ENCODE measurements at places on chromosomes 4 and X.

- H3K27ac ChIP-seq = no peak overlapping the region
- no peaks in the 10 kb centered on the region for H3K36me3 ChIP-seq
- no peaks in the 10 kb centered on the region for H3K27me3 ChIP-seq
- H3K4me1 ChIP-seq = no peaks in the 10 kb centered on the region
These were observed 1039.1 kb upstream of the TENM3 start for GRCh38 chr4:181204109-181204508.

- no peak for DNase-seq
- no peaks in the 10 kb centered on the region for H3K36me3 ChIP-seq
- no peaks in the 10 kb centered on the region for H3K27me3 ChIP-seq
- H3K4me3 ChIP-seq = peak overlapping the region; percentile 53
- no peak overlapping the region for H3K27ac ChIP-seq
- peaks cover 26% of the 10 kb centered on the region for H3K4me1 ChIP-seq
These were observed 148.9 kb downstream of the MAML3 start for GRCh38 chr4:140004922-140005627.

- no peaks in the 10 kb centered on the region for H3K4me1 ChIP-seq
- no peak overlapping the region for H3K4me3 ChIP-seq
- DNase-seq = no peak
- no peaks in the 10 kb centered on the region for H3K27me3 ChIP-seq
- no peak overlapping the region for H3K27ac ChIP-seq
These were observed 27.4 kb upstream of the ARX start for GRCh38 chrX:25043192-25043591.

GRCh38 chrX:11190745-11191510 lies 79.8 kb downstream of the HCCS start:
- no peaks in the 10 kb centered on the region for H3K36me3 ChIP-seq
- no peak for DNase-seq
- no peaks in the 10 kb centered on the region for H3K4me1 ChIP-seq

DNA sequence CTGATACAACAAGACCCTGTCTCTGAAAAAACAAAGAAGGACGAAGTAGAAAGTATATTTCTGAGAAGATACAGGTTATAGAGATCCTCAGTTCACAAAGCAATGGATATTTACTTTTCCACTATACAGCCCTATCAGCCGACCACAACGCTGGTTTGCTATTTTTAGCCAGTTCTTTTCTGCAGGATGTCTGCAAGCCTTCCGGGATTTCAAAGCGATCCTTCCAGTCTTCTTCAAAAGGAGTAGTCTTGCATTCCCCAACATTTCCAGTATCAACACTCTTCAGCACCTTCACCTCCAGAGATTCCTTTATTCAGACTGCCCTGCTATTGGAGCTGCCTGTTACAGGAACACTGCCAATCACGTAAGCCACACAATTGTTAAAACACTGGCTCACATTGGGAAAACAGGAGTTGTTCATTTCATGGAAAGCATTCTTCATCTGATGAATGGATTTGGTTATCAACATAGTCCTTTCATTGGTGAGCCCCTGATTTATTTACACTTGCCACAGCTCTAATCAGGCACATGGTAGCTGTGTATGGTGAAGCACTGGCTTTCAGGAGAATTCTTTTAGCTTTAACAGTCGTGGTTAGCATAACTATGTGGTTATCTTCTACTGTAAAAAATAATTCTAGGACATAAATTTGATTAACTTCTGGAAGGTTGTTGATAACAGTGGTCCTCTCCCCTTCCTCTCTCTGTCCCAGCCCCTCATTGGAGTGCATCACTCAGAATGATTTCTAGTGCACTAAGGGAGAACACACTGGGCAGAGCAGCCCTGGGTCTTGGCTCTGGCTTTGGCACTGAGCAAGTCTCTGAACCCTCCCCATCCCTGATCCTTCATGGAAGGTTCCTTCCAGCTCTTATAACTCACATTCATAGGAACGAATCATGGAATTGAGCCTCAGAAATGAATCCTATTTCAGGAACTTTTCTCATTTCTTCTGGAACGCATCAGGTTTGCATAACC lies 109.9 kb upstream of the SORBS2 start:
- no peaks in the 10 kb centered on the region for H3K27me3 ChIP-seq
- H3K4me1 ChIP-seq = no peaks in the 10 kb centered on the region
- H3K4me3 ChIP-seq = no peak overlapping the region
- H3K27ac ChIP-seq = no peak overlapping the region

DNA sequence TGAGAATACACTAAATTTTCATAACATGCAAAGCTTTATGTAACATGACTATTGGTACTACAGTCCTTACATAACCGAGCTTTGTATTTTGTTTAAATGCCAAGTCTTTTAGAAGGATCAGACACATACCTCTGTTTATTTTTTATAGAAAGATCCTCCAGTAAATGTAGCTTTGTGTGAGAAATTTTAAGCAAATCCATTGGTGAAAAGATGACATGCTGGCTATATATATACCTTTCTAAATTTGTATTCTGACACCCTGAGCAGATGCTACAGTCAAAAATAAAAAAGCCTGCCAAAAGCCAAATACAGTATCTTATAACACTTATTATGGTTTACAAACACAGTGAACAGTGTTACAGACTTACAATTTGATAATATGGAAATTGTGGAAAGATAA lies at the start of gene YIPF7:
Gene YIPF7, minus strand, starts transcription at position 201 of the 400 bp plus-strand sequence. CDS start 1,525 bp downstream, outside the sequence.
- no peak within 1 kb of the TSS for H3K27ac ChIP-seq
- H3K36me3 ChIP-seq = no peaks in the 10 kb centered on the region
- no peak for DNase-seq
- H3K4me3 ChIP-seq = no peak within 1 kb of the TSS
- H3K27me3 ChIP-seq = no peaks in the 10 kb centered on the region

GRCh38 chr4:7792616-7793015 lies 147.0 kb downstream of the AFAP1 start:
- no peak overlapping the region for H3K27ac ChIP-seq
- H3K27me3 ChIP-seq = no peaks in the 10 kb centered on the region
- no peak for DNase-seq

- H3K36me3 ChIP-seq = no peaks in the 10 kb centered on the region
- no peaks in the 10 kb centered on the region for H3K4me1 ChIP-seq
- no peaks in the 10 kb centered on the region for H3K27me3 ChIP-seq
- no peak overlapping the region for H3K4me3 ChIP-seq
These were observed 83.3 kb upstream of the HELT start for GRCh38 chr4:184934961-184935360.

DNA sequence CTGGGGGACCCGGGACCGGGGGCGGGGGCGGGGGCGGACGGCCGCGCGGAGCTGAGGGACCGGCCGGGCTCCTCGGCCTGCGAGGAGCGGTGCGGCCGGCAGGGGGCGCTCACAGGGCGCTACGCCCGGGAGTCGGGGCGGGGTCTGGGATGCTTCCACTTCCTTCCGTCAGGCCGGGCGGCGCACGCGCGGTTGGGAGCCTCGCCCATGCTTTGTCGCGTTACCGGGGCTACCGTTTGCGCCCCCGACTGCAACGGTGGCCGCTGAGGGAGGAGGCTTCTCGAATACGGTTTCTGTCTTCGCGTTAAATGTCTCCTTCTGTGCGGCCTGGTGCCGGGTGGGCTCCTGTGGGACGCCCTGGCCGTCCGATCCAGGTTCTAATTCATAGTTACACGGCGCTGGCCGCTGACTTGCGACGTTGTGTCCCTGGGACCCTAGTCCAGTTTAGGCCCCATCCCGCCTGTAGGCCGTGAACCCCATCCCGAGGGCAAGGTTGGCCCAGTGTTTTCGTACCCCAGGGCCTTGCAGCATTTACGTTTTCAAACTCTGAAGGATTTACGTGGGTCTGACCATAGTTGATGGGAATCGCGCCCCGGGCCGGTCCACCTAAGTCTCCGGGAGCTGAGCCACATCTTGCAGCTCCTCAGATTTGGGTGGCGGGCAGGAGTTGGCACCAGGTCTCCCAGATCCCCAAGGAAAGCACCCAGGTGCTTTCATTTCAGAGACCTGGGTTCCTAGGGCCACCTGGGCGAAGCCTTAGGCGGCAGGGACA lies 549 bp downstream of the MSL3 start:
- no peaks in the 10 kb centered on the region for H3K27me3 ChIP-seq
- H3K4me3 ChIP-seq = peak overlapping the region; percentile 65
- DNase-seq = peak; percentile 17
- peaks cover 24% of the 10 kb centered on the region for H3K4me1 ChIP-seq

GRCh38 chr4:37531151-37531550 lies 155.0 kb downstream of the RELL1 start:
- H3K36me3 ChIP-seq = no peaks in the 10 kb centered on the region
- H3K27ac ChIP-seq = no peak overlapping the region
- no peak overlapping the region for H3K4me3 ChIP-seq
- no peaks in the 10 kb centered on the region for H3K4me1 ChIP-seq
- H3K27me3 ChIP-seq = no peaks in the 10 kb centered on the region
- no peak for DNase-seq

GRCh38 chrX:87236830-87237440 lies 280.7 kb upstream of the KLHL4 start:
- H3K4me1 ChIP-seq = no peaks in the 10 kb centered on the region
- H3K27me3 ChIP-seq = no peaks in the 10 kb centered on the region
- H3K36me3 ChIP-seq = no peaks in the 10 kb centered on the region
- no peak for DNase-seq
- no peak overlapping the region for H3K4me3 ChIP-seq

GRCh38 chr4:48484494-48485168 lies 1.5 kb downstream of the SLC10A4 start:
- H3K36me3 ChIP-seq = no peaks in the 10 kb centered on the region
- peaks cover 21% of the 10 kb centered on the region for H3K27me3 ChIP-seq
- no peak overlapping the region for H3K27ac ChIP-seq
- DNase-seq = no peak
- H3K4me3 ChIP-seq = no peak overlapping the region
- H3K4me1 ChIP-seq = no peaks in the 10 kb centered on the region

GRCh38 chr4:91256043-91256442 lies 1047.7 kb upstream of the GRID2 start:
- no peaks in the 10 kb centered on the region for H3K36me3 ChIP-seq
- no peak for DNase-seq
- H3K27ac ChIP-seq = no peak overlapping the region
- H3K4me1 ChIP-seq = no peaks in the 10 kb centered on the region
- H3K27me3 ChIP-seq = no peaks in the 10 kb centered on the region

DNA sequence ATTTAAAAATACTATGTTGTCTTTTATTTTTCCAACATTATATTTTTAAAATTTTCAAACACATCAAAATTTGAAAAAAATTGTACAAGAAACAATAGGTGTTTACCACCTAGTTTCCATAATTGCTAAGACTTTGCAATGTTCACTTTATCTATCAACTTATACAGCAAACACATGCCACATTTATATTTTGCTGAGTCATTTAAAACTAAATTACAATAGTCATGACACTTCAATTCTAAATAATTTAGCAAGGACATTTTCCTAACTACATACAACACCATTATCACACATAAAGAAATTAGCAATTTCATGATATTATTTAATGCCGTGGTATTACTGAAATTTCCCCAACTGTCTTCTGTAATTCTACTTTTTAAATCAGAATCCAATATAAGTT lies 600.4 kb upstream of the CPXCR1 start:
- H3K4me1 ChIP-seq = no peaks in the 10 kb centered on the region

DNA sequence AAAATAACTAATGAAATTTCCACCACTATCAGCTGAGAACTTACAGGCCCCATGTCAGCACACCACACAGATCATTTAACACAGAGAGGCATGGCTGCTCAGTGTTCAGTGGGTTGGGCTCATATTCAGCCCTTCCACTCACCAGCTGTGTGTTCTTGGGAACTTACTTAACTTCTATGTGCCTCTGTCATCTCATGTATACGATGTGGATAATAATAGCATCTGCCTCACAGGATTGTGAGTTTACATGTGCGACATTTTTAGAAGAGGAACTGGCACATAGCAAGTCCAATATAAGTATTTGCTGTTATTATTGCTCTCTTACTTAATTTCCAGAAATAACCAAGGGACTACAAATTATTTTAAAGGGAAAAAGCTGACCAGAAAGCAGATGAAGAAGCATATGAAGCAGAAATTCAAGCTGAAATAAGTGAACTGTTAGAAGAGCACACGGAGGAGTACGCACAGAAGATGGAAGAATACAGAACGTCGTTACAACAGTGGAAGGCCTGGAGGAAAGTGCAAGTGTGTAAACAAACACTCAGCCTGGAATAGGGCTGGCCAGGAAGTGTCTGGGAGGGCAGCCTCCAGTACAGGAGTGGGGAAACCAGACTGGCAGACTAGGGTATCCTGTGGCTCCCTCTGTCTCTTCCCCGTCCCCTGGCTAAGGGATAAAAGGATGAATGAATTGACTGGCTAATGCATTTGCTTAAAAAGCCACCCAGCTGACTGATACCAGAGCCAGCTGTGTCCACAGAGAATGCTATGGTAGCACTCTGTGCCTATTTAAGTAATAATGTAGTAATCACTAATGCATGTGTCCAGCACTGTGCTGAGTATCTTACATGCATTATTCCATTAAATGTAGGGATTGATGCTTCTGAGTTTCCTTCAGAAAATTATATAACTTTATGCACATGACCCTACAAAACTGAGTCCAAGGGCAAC lies 67.1 kb downstream of the CC2D2A start:
- no peak for DNase-seq
- no peak overlapping the region for H3K27ac ChIP-seq
- H3K36me3 ChIP-seq = no peaks in the 10 kb centered on the region
- no peak overlapping the region for H3K4me3 ChIP-seq
